ENCODE measurements at places on chromosomes 4 and X. TPM values are rescaled to one million over a fixed set of nuclear protein-coding genes. Genes with fewer than 3 reads are reported as not detected.
A peak's percentile ranks its signal among the peaks of the same experiment; 100 is the strongest.

The CCDC110 gene
- total RNA-seq = 0.62 TPM

The RAI2 gene
- 26.0 TPM for total RNA-seq

- peak; percentile 49 for DNase-seq
These were observed at the start of gene MAGED2 for GRCh38 chrX:54807524-54808108. TSS of gene MAGED2 (plus strand) at chrX:54807745. CDS start at chrX:54809332, 1,587 bp downstream.

DNA sequence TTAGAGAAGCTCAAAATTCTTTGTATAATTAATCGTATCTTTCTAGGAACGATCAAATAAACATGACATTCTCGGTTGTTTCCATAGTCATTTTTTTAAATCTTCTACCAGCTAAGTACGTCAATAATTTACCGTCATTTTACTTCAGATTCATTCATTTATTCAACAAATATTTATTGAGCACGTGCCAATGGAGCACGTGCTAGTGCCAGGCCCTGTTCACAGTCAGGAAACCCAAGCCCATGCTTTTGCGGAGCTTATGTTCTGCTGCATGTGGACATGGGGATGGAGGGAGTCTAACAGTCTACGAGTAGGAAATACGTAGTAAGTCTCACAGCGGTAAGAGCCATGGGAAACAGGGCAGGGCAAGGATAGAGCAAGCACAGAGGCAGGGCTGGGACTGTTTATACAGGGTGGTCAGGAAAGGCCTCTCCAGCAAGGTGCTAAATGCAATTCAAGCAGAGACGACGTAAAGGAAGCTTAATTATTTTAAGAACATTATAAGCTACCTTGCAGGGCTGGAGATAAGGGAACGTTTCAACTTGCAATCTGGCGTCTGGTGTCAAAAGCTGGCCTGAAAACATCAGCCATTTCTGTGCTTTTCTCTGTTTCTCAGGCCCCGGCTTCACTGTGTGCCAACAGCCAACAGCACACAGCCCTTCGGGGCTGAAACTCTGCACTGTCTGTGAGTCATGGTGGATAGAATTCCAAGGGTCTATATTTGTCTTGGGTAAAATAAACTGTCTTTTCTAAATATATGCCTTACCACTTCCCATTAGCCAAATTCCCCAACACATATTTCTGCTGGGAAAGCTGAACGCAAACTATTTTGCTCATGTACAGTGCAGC is 517.1 kb upstream of the ZFP42 start:
- no peak for DNase-seq

DNA sequence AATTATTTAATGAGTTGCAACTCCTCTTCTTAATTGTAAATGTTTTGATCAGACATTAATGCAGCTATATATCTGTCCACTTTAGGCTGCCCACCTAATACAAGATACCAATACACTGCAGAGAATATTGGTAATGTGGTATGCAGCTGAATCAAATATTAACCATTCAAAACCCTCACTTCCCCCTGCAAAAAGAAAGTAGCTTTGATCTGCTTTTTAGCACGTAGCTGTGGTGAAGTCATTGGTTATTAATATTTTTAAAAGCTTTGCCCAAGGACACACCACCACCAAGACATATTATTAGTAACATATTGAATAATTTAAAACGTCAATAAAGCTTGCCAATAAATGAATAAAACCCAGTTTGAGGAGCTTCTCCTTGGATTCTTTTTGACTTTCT is 28.6 kb upstream of the CYP2U1 start:
- DNase-seq = no peak

DNA sequence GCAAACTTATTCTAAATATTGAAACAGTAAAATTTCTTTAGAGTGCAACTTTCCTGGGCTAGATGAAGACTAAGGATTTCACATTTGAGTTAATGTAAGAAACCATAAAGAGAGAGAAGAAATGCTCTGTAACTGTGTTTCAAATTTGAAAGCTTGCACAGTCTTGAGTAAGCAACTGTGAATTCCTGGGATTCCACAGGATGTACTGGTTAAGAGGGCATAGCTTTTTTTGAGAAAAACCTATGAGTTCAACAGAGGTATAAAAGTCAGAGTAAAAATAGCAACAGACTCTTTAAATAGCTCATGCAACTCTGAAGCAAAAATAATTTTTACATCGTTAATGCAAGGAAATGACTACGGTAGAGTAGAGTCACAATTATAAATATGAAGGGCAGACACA is 25.5 kb downstream of the ZNF330 start:
- DNase-seq = no peak
